Mesothelial cell of epicardium (in vitro differentiated cells): ENCODE measurements at places on chromosomes 3 and 15.

GRCh38 chr3:117728226-117728625, 1018.6 kb downstream of the TUSC7 start:
- H3K27me3 ChIP-seq, result peaks cover 3% of the 10 kb centered on the region
- no peaks in the 10 kb centered on the region for H3K36me3 ChIP-seq
- no peak for DNase-seq
- no peak overlapping the region for H3K4me3 ChIP-seq
- peaks cover 6% of the 10 kb centered on the region for H3K4me1 ChIP-seq

DNA sequence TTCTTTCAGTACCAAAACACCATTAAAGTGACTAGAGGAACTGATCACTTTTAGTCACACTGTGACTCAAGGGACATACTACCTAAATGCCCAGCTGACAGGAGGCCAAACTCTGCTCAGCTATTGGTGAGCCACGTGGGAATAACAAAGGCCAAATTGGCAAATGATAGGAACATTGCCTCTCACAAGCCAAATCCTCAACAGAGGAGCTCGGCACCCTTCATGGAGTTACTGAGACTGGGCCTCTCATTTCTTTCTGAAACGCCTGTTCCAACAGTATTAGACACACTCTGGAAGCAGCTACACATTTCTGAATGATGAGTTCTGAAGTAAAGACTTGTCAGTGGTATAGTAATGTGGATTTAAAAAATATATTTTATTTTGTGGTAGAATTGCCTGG, 166.0 kb upstream of the COL8A1 start:
- no peaks in the 10 kb centered on the region for H3K36me3 ChIP-seq
- H3K27ac ChIP-seq, result no peak overlapping the region
- no peak overlapping the region for H3K4me3 ChIP-seq
- no peak for DNase-seq
- H3K27me3 ChIP-seq, result no peaks in the 10 kb centered on the region
- no peaks in the 10 kb centered on the region for H3K4me1 ChIP-seq

GRCh38 chr3:35744419-35744818, 105.1 kb downstream of the ARPP21 start:
- no peak overlapping the region for H3K27ac ChIP-seq
- H3K36me3 ChIP-seq, result no peaks in the 10 kb centered on the region
- peak overlapping the region; percentile 21 for H3K4me3 ChIP-seq
- H3K27me3 ChIP-seq, result peaks cover 68% of the 10 kb centered on the region
- no peak for DNase-seq
- H3K4me1 ChIP-seq, result peaks cover 16% of the 10 kb centered on the region

DNA sequence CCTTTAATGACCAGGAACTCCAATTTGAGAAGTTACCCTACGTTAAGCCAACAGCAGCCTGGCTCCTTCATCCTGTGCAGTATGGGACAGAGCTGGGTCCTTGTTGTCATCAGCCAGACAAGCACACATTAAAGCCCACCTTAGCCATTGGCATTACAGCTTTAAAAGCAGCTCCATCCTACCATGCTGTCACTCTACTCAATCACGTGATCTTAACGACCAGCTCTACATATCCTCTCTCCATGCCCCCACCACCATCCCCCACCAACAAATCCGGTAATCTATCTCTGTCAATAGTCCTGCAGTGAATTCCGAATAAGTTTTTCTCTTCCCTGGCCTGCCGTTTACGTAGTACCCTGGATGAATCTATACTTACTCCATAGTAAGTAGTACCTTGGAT, 82.9 kb upstream of the DGKG start:
- no peaks in the 10 kb centered on the region for H3K4me1 ChIP-seq
- no peaks in the 10 kb centered on the region for H3K36me3 ChIP-seq
- peaks cover 46% of the 10 kb centered on the region for H3K27me3 ChIP-seq
- no peak overlapping the region for H3K4me3 ChIP-seq

- no peaks in the 10 kb centered on the region for H3K4me1 ChIP-seq
- no peaks in the 10 kb centered on the region for H3K27me3 ChIP-seq
- no peak for DNase-seq
- H3K36me3 ChIP-seq, result peaks cover 16% of the 10 kb centered on the region
- H3K4me3 ChIP-seq, result no peak overlapping the region
Measured at GRCh38 chr3:136042608-136043221, 77.2 kb downstream of the PPP2R3A start.

DNA sequence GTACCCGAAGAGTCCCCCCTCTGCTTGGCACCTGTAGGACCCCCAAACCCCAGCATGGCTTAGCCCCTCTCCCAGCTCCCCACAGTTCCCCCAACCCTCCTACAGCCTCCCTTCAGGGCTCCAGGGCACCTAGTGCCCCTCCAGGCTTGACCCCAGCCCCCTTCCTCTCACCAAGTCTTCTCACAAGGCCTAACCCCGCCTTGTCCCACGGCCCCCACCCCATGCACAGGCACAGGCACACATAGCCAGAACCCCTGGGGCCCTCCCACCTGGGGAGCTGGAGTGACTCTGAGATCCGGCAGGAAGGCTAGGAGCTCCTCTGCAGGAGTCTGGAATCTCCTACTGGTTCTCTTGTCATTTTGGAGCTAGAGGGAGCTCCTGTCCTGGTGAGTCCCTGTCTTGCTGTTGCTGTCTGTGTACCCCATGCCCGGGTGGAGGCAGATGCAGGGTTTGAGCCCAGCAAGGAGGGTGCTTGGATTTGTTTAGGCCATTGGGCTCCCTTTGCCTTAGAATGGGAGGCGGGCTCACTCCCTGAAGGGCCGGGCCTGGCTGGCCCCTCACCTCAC, 39.6 kb downstream of the KLF13 start:
- H3K27me3 ChIP-seq, result no peaks in the 10 kb centered on the region
- H3K4me3 ChIP-seq, result peak overlapping the region; percentile 46
- DNase-seq, result no peak
- peaks cover 34% of the 10 kb centered on the region for H3K4me1 ChIP-seq
- peaks cover 12% of the 10 kb centered on the region for H3K36me3 ChIP-seq

DNA sequence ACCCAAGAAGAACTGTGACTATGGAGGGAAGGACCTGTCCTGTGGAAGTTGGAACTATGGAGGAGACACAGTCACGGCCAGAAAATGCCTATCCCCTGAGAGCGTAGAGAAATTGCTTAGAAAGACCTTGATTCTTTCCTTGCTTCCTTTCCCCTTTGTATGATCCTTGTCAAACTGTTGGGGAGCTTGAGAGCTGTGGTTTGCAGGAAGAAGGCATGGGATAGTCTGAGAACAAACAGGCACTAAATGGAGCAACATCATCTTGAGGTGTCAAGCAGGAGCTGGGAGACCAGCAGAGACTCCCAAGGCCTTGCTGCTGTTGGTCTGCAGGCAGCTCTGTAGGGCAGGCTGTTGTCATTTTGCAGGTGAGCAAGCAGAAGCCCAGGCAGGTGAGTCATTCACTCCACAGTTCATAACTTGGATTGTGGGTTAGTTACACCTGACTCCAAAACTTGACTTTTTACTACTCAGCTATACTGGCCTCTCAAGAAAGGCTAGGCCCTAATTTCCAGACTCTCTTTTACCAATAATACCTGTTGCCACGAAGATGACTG, 298.9 kb downstream of the LRTM1 start:
- peaks cover 9% of the 10 kb centered on the region for H3K4me1 ChIP-seq
- no peak for DNase-seq
- peaks cover 18% of the 10 kb centered on the region for H3K27me3 ChIP-seq
- H3K27ac ChIP-seq, result no peak overlapping the region
- H3K4me3 ChIP-seq, result no peak overlapping the region
- no peaks in the 10 kb centered on the region for H3K36me3 ChIP-seq

- DNase-seq, result no peak
- peaks cover 20% of the 10 kb centered on the region for H3K4me1 ChIP-seq
- peaks cover 14% of the 10 kb centered on the region for H3K36me3 ChIP-seq
- H3K27ac ChIP-seq, result no peak overlapping the region
Measured at GRCh38 chr3:177529716-177530335, 332.5 kb upstream of the TBL1XR1 start.

- no peaks in the 10 kb centered on the region for H3K27me3 ChIP-seq
- peaks cover 37% of the 10 kb centered on the region for H3K36me3 ChIP-seq
- no peak overlapping the region for H3K27ac ChIP-seq
- H3K4me3 ChIP-seq, result no peak overlapping the region
Measured at GRCh38 chr15:22936577-22937472, 43.3 kb downstream of the CYFIP1 start.

DNA sequence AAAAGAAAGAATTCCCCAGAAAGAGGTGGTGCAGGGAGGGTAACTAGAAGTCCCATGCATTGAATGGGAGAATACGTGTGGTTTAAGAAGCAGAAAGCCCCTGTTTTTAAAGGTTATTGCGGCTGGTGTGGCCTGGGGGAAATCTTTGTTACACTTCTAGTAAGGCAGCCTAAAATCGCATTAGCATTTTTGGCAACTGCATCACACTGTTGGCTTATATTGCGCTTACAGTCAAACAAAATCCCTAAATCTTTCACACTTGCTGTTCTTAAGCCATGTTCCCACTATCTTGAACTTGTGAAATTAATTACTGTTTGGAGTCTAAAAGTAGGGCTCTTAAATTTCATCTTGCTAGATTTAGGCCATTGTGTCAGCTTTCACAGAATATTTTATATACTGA, 66.0 kb upstream of the GOLIM4 start:
- no peak overlapping the region for H3K27ac ChIP-seq
- no peaks in the 10 kb centered on the region for H3K27me3 ChIP-seq
- H3K4me3 ChIP-seq, result no peak overlapping the region

- H3K27me3 ChIP-seq, result peaks cover 54% of the 10 kb centered on the region
- H3K4me3 ChIP-seq, result no peak overlapping the region
- DNase-seq, result no peak
- no peak overlapping the region for H3K27ac ChIP-seq
- peaks cover 6% of the 10 kb centered on the region for H3K4me1 ChIP-seq
Measured at GRCh38 chr15:88746451-88746850, 56.8 kb upstream of the ACAN start.

- DNase-seq, result no peak
- peaks cover 2% of the 10 kb centered on the region for H3K4me1 ChIP-seq
- no peak overlapping the region for H3K27ac ChIP-seq
Measured at GRCh38 chr15:60020736-60021135, 16.6 kb downstream of the FOXB1 start.

DNA sequence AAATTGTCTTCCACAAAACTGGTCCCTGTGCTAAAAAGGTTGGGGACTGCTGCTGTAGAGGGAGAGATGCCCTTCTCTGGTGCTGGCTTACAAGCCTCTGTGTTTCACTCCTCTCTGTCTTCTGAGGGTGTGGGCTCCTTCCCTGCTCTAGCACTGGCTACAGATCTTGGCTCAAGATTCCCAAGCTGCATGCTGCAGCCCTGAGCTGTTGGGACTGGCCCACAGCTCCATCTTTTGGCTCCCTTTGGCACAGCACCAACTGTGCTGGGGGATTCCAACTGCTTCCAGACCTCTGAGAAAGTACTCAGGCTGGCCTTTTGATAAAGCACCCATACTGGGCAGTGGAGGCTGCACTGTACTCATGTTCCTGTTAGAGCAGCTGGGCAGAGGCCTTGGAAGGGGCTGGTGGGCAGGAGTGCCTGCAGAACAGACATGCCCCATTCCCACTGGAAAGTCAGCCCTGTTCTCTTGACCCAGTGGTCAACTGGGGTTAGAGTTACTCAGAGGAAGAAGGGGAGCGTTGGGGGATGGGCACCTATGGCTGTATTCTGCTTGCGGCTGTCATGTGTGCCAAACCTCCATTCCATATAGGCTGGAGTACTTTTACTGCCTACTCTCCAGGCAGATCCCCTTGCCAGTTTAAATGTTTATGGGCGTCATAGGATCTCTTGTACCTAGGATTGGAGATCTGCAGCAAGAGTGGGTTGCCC, 55.7 kb downstream of the GALK2 start:
- peaks cover 51% of the 10 kb centered on the region for H3K36me3 ChIP-seq
- DNase-seq, result no peak
- no peak overlapping the region for H3K27ac ChIP-seq

DNA sequence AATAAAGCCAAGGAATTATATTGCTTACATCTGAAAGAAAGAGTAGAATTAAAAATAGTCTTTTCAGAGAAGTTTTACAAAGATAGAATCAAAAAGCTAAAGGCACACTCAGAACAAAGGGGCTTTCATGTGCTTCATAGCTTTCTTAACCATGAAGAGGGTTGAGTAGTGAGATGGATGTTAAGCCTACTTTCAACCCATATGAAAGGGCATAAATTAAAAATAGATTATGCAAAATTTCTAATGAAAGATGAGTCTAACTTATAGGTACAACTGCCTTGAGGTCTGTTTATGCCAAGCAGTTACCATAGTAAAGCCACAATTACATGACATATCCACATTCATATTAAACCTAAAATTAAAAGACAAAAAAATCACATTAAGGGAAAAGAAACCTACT, 223.3 kb upstream of the ARHGEF26 start:
- DNase-seq, result no peak
- H3K36me3 ChIP-seq, result no peaks in the 10 kb centered on the region
- no peak overlapping the region for H3K27ac ChIP-seq
- peaks cover 16% of the 10 kb centered on the region for H3K4me1 ChIP-seq
